ENCODE measurements at places on chromosomes 7 and 10. TPM values are rescaled to one million over a fixed set of nuclear protein-coding genes. Genes with fewer than 3 reads are reported as not detected.

DNA sequence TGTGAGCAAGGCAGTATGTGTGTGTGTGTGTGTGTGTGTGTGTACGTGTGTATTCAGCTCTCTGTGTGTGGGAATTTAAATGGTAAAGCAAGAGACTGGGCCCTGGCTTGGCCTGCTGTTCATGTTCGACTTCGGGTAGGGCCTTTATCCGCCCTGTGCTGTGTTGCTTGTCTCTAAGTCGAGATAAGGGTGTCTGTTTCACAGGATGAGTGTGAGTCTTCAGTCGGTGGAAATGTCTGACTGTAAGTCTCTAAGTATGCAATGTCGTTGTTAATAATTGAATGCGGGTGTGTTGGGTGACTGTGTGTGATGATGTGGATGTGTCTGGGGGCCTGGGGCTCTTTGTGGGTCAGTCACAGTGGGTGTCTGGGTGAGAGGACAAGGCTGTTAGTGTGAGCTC is 34.8 kb downstream of the HIF1AN start:
- H3K36me3 ChIP-seq, result no peaks in the 10 kb centered on the region
- H3K27ac ChIP-seq, result no peak overlapping the region
- H3K27me3 ChIP-seq, result peaks cover 98% of the 10 kb centered on the region
- H3K4me1 ChIP-seq, result no peaks in the 10 kb centered on the region

Gene COL26A1
- total RNA-seq, result not detected

Gene GPR85
- total RNA-seq, result 0.69 TPM

- no peaks in the 10 kb centered on the region for H3K36me3 ChIP-seq
- H3K27ac ChIP-seq, result no peak overlapping the region
- no peaks in the 10 kb centered on the region for H3K4me1 ChIP-seq
- H3K4me3 ChIP-seq, result no peak overlapping the region
Measured at GRCh38 chr10:117322260-117322659, 53.0 kb downstream of the PDZD8 start.

DNA sequence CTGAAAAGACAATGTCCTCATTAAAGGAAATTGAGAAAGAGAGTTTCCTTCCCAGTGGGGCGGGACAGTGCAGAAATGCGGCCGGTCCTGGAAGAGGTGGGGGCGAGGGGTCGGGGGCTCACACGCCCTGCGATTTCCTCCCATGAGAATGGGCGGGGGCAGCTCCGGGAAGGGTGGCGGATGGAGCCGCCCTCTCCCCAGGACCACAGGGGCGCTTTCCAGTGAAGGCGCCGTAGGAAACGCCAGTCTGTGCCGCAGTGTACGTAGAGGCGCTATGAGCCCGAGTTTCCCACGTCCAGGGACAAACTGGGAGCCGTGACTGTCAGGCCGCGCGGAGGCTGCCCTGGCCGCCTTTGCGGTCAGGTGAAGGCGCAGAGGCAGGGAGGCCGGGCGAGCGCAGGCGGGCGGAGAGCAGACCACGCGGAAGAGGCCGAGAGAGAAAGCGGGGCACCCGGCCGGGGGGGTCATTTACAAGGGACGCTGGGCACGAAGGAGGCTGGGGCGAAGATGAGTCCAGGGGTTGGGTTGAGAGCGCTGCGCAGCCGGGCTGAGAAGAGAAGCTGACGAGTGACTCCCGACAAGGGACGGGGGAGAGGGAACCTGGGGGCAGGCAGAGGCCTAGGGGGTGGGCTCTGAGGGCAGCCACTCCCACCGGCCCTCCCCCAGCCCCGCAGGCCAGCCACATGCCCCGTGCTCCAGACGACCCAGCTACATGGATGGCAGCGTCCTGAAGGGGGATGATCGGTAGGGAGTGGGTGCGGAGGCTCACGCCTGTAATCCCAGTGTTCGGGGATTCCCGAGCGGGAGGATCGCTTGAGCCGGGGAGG is 45.0 kb downstream of the ALOX5 start:
- H3K27me3 ChIP-seq, result no peaks in the 10 kb centered on the region
- peaks cover 37% of the 10 kb centered on the region for H3K4me1 ChIP-seq
- peak overlapping the region; percentile 74 for H3K4me3 ChIP-seq
- peak; percentile 76 for DNase-seq
- H3K36me3 ChIP-seq, result no peaks in the 10 kb centered on the region

- no peak overlapping the region for H3K27ac ChIP-seq
- H3K4me1 ChIP-seq, result no peaks in the 10 kb centered on the region
- no peak for DNase-seq
- H3K4me3 ChIP-seq, result no peak overlapping the region
- peaks cover 18% of the 10 kb centered on the region for H3K36me3 ChIP-seq
Measured at GRCh38 chr10:70087616-70088307, 35.1 kb downstream of the MACROH2A2 start.

DNA sequence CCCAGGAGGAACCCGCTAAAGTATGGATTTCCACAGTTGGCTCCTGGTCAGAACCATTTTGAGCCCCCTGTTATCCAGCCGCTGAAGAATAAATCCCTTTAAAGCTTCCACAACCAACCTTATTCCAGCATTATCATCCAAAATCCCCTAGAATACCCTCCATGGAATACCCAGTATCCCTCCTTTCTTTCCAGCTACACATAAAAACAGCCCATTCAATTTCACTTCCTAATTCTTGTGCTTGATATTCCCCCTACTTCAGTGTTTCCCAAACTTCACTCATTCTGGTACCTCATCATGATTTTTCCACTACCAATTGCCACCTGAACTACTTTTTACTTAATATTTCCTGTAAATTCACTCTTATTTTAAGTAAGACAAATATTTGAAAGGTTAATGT is 3.1 kb downstream of the MACC1 start:
- peaks cover 6% of the 10 kb centered on the region for H3K4me1 ChIP-seq
- DNase-seq, result no peak
- H3K4me3 ChIP-seq, result no peak overlapping the region
- no peaks in the 10 kb centered on the region for H3K27me3 ChIP-seq

DNA sequence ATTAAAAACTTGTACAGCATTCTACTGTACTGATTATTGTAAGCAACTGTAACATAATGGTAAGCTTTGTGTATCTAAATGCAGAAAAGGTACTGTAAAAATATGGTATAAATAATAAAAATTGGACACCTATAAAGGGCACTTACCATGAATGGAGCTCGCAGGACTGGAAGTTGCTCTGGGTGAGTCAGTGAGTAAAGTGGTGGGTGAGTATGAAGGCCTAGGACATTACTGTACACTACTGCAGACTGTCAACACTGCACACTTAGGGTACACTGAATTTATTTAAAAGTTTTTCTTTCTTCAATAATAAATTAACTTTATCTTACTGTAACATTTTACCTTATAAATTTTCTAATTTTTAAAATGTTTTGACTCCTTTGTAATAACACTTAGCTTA is 118.6 kb upstream of the ASAH2 start:
- no peak for DNase-seq
- H3K27me3 ChIP-seq, result no peaks in the 10 kb centered on the region
- H3K4me3 ChIP-seq, result no peak overlapping the region
- peaks cover 35% of the 10 kb centered on the region for H3K4me1 ChIP-seq

Measured in left ventricle myocardium inferior (tissue), 1 donor.